ENCODE measurements at places on chromosomes 3 and 15. TPM values are rescaled to one million over a fixed set of nuclear protein-coding genes. Genes with fewer than 3 reads are reported as not detected.

The NEIL1 gene
- 9.7 TPM for total RNA-seq

The CELF6 gene
- total RNA-seq, result 1.3 TPM

The GOLIM4 gene
- total RNA-seq, result 52.6 TPM

The CTXND1 gene
- total RNA-seq, result 0.94 TPM

The SERPINI2 gene
- 0.40 TPM for total RNA-seq

The BMF gene
- total RNA-seq, result 3.4 TPM

DNA sequence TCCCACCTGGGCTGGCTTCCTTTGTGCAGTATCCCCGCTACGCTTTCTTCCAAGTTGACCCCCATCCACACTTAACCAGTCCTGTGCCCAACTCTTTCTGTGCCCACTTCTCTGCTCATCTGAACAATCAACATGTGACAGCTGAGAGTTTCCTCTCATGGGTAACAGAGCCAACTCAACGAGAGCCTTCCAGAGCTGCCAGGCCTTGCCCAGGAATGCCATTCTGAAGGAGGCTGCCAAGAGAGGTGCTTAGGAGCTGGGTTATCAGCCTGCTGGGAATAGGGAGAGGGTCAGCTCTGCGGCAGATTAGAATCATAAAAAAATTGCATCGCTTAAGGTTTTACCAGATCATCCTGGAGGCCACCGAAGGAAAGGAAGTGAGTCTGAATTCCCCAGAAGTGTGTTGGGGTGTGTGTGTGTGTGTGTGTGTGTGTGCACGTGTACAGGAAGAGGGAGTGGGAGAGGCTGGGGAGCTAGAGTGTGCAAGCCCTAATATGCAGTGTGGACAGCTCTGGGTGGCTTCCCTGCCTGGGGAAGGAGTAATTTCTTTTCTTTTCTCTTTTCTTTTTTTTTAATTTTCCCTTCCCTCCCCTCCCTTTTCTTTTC lies 66.7 kb downstream of the ITGA11 start:
- peak; percentile 59 for DNase-seq

DNA sequence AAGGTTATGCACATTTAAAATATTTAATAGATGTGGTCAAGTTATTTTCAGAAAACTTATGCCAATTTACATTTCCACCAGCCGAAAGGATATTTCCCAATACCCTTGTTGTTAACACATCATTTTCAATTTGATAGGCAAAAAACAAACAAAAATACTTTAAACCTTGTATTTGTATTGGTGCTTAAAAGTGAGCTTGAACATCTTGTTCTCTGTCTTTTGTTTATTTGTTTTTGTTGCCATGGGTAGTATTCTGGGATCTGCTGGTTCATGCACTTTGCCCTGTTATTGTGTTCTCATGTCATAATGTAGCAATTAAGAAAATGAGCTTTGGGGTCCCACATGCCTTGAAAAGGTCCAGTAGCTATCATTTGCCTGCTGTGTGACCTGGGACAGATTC lies 191.4 kb downstream of the LRTM1 start:
- no peak for DNase-seq

DNA sequence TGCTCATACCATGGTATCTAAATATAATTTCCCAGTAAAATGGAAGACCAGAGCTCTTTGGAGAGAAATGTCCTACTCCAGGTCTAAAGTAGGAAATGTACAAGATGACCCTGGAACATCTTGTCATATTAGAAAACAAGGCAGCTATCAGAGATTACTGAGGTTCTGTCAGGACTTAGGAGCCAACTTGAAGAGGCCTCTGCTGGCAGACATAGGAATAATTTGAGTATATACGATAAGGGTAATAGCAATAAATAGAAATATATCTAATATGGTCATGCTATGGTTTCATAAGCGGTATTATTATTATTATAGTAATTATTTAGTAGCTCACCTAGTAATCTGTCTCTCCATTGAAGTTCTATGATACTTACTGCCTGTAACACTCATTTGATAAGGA lies 224.2 kb downstream of the SOX2 start:
- no peak for DNase-seq

GRCh38 chr3:121883507-121883906 lies 10.7 kb upstream of the SLC15A2 start:
- DNase-seq, result no peak

GRCh38 chr3:102206511-102207031 lies 228.2 kb upstream of the ZPLD1 start:
- DNase-seq, result peak; percentile 78

DNA sequence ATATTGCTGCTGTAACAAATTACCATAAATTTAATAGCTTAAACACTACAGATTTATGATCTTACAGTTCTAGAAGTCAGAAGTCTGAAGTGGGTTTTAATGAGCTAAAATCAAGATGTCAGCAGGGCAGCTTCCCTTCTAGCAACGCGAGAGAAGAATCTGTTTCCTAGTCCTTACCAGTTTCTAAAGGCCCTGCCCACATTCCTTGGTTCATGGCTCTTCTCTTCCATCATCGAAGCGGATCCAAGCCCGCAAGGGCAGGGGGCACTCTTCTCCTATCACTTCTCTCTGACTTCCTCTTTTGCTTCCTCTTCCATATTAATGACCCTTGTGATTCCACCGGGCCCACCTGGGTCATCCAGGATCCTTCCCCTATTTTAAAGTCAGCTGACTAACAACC lies 16.1 kb downstream of the MINDY4B start:
- no peak for DNase-seq

DNA sequence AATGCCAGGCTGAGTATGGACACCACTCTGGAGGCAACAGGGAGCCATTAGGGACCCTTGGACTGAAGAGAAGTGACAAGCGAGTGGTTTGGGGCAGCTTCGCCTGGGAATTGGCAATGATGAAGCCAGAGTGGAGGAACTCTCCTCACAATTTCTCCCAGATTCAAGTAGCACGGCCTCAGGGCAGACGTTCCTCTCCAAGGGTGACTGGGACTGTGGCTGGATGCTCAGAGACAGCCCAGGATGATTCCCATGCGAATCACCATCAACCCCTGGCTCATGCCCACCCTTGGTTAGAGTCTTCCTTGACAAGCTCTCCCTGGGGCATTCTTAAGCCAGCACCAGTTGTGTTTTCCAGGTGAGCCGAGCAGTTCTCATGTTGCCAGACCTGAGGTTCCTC lies 16.3 kb upstream of the DOCK3 start:
- DNase-seq, result no peak

DNA sequence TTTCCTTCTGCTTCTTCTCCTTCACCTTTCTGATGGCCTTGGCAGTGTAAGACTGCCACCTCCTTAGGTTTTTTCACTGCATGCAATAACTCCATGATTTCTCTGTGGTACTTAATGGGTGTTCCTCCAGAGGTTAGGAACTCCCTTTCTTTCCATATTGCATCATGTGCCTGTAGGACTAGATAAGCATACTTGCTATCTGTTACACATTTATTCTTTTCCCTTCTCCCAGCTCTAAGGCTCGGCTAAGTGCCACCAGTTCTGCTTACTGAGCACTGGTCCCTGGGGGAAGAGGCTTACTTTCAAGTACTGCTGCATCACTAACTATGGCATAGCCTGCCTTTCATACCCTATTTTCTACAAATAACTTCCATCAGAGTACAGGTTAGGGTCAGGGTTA lies 351.8 kb downstream of the OTOL1 start:
- no peak for DNase-seq

- DNase-seq, result no peak
Observed at GRCh38 chr3:11634974-11635612, 8.6 kb downstream of the VGLL4 start.

- no peak for DNase-seq
Observed at GRCh38 chr3:128070898-128071591, 18.8 kb downstream of the SEC61A1 start.

DNA sequence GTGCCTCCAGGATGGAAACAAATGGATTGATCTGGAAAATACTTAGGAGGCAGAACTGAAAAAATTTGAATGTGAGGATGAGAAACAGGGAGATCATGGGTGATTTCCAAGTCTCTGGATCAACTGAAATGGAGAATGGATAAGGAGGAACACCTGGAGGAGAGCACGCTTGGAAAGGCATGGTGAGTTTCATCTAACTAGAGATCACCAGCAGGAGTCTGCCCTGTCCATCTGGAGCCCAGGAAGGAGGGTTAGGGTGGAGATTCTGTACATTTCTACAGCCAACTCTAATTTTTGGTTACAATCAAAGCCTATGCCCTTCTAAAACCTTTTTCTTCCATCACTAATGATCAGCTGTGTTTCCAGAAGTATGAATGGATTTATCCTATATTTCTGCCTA lies 995.9 kb upstream of the CFAP20DC start:
- no peak for DNase-seq

Measured in Right ventricle myocardium superior (tissue), 1 donor.